Left ventricle myocardium superior (tissue), 1 donor: ENCODE measurements at places on chromosomes 7 and 10. TPM values are rescaled to one million over a fixed set of nuclear protein-coding genes. Genes with fewer than 3 reads are reported as not detected.

GRCh38 chr10:8590518-8590917, 536.0 kb downstream of the GATA3 start:
- no peak for DNase-seq

DNA sequence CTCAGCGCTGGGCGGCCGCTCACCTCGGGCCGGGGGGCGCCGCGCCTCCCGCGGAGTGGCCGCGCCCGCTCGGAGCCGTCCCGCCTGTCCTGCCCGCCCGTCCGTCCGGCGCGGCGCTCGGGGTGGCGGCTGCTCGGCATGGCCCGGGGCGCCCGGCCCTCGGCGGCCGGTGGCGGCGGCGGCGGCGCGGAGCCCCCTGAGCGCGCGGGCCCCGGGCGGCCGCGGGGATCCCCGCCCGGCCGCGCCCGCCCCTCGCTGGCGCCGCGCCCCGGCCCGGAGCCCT, 338 bp downstream of the SDK1 start:
- DNase-seq = no peak

- no peak for DNase-seq
Observed at GRCh38 chr7:81776948-81777630, 7.2 kb upstream of the HGF start.

Gene HDAC9
- 30.7 TPM for total RNA-seq

Gene ADAM12
- total RNA-seq = 0.35 TPM
